ENCODE measurements at places on chromosomes 5 and 9.

DNA sequence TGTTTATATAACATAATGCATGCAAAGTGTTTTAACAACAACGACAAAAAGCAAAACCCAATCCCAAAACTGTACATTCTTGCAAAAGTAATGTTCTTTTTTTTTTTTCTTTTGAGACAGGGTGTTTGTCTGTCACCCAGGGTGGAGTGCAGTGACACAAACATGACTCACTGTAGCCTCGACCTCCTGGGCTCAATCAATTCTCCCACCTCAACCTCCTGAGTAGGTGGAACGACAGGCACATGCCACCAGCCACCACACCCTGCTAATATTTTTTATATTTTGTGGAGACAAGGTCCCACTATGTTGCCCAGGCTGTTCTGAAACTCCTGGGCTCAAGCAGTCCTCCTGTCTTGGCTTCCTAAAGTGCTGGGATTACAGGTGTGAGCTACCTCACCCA is 13.6 kb upstream of the HAVCR1 start:
- no peaks in the 10 kb centered on the region for H3K4me1 ChIP-seq
- no peaks in the 10 kb centered on the region for H3K27me3 ChIP-seq
- no peak for DNase-seq

DNA sequence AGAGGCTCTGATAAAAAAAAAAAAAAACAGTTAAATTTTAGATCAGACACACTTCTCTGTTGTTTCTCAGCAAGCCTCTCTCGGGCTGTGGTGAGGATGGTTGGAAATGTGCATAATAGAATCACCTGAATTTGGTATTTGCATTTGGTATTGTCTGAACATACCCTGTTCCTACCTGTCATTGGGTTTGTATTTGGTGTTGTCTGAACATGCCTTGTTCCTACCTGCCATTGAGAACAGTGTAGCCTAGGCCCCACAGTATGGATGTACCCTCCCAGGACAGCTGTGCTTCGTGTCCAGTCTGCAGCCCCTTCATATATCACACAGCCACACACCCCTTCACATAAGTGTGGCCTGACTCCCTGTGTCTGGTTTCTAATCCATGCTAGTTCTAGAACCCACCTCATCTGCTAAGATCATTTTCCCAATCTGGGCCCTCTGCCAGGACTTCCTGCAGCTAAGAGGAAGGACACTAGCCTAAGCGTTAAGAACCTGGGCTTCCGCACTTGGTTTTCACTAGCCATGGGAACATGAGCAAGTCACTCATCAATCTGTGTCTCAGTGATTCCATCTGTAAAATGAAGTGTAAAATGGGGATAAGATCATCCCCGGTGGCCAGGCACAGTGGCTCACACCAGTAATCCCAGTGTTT is 49.2 kb downstream of the ITGA2 start:
- no peak overlapping the region for H3K4me3 ChIP-seq
- H3K4me1 ChIP-seq, result no peaks in the 10 kb centered on the region
- H3K36me3 ChIP-seq, result no peaks in the 10 kb centered on the region
- DNase-seq, result no peak
- H3K27ac ChIP-seq, result no peak overlapping the region
- H3K27me3 ChIP-seq, result no peaks in the 10 kb centered on the region

DNA sequence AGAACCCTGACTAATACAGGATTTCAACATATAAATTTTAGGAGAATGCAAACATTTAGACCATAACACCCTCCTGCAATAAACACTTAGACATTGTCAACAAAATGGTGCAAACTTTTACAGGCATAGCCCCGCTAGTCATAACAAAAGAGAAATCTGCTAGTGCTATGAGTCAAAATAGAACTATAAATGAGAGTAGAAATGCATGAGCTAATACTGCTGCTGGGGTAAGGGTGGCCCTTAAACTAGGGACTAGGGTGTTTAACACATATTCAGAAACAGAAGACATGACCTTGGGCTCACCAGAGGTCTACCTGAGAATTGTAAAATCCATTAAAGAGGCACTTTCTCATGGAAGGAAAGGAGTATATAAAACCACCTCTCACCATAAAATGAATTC is 131.6 kb downstream of the TLR4 start:
- H3K27me3 ChIP-seq, result peaks cover 2% of the 10 kb centered on the region
- no peaks in the 10 kb centered on the region for H3K4me1 ChIP-seq
- no peak for DNase-seq
- no peaks in the 10 kb centered on the region for H3K36me3 ChIP-seq
- H3K27ac ChIP-seq, result no peak overlapping the region

GRCh38 chr5:51033215-51033614 is 350.0 kb upstream of the ISL1 start:
- H3K27ac ChIP-seq, result no peak overlapping the region
- DNase-seq, result no peak
- H3K27me3 ChIP-seq, result no peaks in the 10 kb centered on the region
- no peak overlapping the region for H3K4me3 ChIP-seq
- no peaks in the 10 kb centered on the region for H3K36me3 ChIP-seq
